Stimulated activated CD4-positive, alpha-beta T cell treated with anti-CD3 and anti-CD28 coated beads, Interleukin-2, amount 100 ng/mL, for 24 hours (primary cell): ENCODE measurements at places on chromosomes 2 and 18.

DNA sequence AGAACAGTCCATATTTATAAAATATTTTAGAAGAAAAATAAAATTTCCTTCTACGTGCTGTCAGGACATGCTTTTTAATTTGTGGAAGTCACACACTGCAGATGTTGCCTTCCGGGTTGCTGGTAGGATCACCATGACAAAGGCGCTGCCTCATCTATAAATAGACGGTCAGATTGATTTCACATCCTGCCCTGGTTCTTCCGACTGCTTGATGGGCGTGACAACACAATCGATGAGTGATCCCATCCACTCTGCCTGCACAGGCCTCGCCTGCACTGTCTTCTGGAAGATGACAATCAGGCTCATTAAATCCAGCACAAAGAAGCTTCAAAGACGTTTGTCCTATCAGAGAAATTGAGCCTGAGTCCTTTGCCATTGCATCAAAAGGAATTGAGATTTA is 318.9 kb upstream of the TRIB2 start:
- no peak for DNase-seq

DNA sequence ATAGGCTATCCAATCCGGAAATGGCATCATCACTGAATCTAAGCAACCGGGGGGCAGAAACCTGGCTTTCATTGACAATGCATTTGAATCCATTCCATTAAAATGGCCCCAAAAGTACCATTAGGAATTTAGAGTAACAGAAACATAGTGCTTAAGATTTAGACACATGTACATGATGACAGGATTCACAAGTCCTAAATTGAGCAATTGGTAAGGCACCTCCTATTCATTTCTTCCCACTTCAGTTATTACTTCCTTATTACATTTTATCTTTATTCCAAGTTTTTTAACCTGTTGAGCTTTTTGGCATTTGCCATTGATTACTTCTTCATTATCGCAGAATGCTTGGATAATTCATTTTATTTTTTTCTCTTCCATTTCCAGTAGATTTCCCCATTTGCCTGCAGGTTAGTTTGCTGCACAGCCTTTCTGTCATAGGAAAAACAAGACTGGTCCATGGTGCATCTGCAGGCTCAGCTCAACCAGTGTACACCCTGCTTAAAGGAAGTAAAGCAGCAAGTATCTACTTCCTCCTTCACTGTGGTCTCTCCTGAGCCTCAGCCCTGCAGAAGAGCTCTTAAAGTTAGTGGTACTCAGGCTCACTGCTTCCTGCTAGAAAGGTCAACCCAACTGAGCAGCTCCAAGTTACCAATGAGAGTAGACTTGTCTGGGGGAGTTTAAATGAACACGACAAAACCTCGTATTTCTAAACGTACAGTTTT is 89.2 kb downstream of the DOCK10 start:
- DNase-seq = no peak

DNA sequence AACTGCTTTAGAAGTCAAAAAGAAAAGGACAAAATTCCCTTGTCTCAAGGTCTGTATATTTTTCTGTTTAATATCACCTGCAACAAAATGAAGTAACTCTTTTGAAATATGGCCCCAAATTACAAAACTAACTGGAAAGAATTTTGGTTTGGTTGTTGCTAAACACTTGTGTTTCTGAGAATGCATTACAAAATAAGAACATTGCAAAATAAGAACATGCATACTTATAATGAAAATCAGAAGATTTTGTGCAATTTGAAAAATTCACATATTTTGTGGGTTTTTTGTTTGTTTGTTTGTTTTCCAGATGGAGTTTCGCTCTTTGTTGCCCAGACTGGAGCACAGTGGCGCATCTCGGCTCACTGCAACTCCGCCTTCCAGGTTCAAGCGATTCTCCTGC is 21.8 kb downstream of the NDUFB3 start:
- DNase-seq = no peak

GRCh38 chr18:28189400-28190239 is 12.7 kb upstream of the CDH2 start:
- DNase-seq = peak; percentile 14

- DNase-seq = peak; percentile 38
These were observed 68.7 kb downstream of the MTHFD2 start for GRCh38 chr2:74267068-74267467.

- DNase-seq = no peak
These were observed 279.5 kb upstream of the PARD3B start for GRCh38 chr2:204265681-204266181.

GRCh38 chr2:157786663-157787363 is 89.3 kb downstream of the ACVR1 start:
- DNase-seq = no peak

GRCh38 chr2:160141419-160141818 is 58.7 kb downstream of the ITGB6 start:
- DNase-seq = no peak

GRCh38 chr18:9681217-9681616 is 26.9 kb upstream of the RAB31 start:
- no peak for DNase-seq

DNA sequence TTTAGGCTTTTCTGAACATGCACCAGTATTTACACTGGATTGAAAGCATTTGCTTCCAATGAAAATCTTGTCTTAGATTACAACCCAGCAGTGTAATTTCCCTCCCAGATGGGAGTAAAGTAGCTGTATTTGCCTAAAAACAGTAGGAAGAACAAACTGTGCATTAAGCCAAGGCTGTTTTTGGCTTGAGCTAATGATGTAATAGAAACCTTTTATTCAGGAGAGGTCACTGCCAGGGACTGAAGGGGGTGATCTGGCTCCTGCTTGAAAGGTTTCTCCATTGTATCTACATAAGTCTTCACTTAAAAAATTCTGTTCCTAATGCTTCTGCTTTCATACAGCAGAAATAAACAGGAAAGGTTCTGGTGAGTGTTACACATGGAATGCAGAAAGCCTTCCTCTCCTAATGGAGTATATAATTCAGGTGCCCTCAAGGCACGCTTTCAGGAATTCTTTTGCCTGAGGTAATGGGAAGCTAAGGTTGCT is 74.4 kb downstream of the MEIS1 start:
- no peak for DNase-seq

GRCh38 chr2:222926915-222927314 is 66.1 kb downstream of the ACSL3 start:
- no peak for DNase-seq

DNA sequence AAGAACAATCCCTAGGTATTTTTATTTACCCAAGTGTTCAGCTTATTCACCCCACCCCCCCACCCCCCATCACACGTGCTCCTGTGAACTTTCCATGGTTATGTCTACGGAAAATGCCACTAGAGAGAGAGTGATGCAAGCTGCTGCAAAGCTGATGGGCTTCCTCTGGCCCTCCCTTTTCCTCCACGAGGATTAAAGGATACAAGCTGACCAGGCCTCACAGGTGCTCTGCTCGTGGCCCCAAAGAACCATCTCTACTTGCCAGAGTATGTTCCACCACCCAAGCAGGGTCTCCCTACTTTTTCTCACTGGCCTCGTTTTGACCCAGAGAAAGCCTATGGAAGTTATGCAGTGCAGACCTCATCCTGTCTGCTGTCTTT is 342.6 kb downstream of the CELF4 start:
- DNase-seq = no peak

GRCh38 chr2:23620841-23621341 is 235.9 kb downstream of the KLHL29 start:
- DNase-seq = no peak

GRCh38 chr18:66931010-66931409 is 327.1 kb upstream of the CDH19 start:
- no peak for DNase-seq

DNA sequence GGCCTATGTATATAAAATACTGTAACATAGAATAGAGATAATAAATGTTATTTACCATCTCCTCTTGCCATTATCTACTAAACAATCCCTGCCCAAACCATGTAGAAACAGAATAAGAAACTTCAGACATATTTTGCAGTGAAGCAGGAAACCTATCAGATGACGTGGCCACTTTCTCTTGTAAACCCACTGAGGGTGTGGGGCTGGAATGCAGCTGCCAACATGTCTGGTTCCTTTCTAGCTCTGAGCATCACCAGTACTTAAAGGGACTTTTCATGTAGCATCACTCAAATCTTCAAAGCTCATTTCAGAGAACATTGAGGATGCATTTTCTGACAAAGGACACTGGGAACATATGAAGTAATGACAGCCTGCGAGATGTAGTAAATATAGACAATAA is 251.8 kb downstream of the LPIN1 start:
- DNase-seq = no peak

GRCh38 chr2:10343658-10344057 is 41.0 kb downstream of the HPCAL1 start:
- no peak for DNase-seq

DNA sequence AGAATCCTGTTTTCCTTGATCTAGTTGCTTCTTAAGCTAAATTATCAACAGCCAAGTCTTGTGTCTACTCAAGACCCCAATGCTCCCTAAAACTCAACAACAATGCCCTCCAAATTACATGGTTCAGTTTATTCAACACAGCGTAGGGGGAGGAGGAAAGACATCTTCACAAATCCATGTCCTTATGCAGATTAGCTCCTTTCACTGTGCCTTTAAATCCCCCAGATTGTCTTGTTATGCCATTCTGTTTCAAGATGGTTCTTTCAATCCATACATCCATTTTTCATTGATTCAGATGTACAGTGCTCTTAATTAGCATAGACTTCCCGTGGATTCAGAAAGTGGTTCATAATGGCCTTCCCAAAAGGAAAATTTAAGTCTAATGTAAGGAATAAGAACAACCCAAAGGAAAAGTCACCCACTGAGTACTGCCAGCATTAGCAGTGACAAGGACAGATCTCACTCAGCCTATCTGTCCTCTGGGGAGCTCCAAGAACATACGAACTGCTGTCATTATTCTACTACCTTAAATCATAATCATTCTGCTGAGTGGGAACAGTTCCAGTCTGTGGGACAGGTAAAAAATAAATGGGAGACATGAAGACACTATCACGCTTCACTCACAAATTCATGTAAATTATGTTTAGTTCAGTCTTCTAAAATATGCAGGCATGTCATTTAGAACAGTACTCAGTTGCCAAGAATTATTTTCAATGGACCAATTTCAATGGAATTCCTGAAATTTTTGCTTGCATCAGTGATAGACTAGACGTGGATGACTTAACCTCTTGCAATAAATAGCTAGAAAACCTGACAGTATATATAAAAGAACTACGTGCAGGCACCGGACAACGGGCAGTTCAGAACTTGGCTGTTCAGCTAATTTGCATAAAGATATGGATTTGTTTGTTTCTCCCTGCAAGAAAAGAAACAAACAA is 58.9 kb upstream of the RNU4ATAC start:
- DNase-seq = no peak

GRCh38 chr2:17296686-17297085 is 221.6 kb downstream of the RAD51AP2 start:
- no peak for DNase-seq

GRCh38 chr2:188512456-188512855 is 220.8 kb downstream of the GULP1 start:
- no peak for DNase-seq

GRCh38 chr2:241925277-241925676 is 55.7 kb downstream of the RTP5 start:
- no peak for DNase-seq

DNA sequence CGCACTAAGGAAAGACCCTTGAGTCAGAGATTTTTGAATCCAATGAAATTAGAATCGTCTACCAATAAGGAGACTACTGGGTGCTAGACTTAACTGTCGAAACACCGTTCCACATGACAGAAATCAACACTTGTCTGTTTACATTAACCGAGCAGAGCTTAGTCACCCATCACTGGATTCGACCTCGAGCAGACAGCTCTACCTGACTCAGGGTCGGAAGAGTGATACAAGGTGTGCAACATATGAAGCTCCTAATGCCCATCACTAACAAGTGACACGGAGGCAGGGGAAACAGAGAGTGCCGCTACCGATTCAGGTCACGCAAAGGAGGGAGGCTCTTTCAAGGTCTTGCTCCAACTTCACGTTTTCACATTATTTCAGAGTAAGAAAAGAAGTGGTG is 54.2 kb upstream of the FZD5 start:
- no peak for DNase-seq

DNA sequence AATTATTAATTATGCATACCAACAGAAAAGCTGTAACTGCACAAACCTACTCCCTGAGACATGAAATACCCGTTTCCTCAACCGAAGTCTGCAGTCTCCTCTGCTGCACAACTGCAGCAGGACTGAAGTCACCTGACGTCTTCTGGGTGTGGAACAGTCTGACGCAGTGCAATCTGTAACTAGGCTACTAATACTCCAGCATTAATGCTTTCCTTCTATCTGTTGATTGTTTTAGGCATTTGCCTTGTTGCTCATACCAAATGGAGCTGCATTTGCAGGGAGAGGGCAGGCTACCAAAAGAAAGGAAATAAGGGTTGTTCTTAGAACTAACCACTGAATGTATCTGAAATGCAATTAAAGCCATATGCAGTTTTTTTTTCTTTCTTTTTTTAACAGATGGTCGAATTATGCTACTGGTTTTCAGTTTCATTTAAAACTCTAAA is 40.1 kb downstream of the RTN4 start:
- peak; percentile 15 for DNase-seq

- no peak for DNase-seq
These were observed 126.8 kb downstream of the ATP9B start for GRCh38 chr18:79195716-79196683.

- DNase-seq = no peak
These were observed 25.5 kb upstream of the SPTBN1 start for GRCh38 chr2:54430649-54431048.

GRCh38 chr2:59021786-59022185 is 780.7 kb upstream of the FANCL start:
- DNase-seq = no peak
